ENCODE measurements at places on chromosomes 5 and 9. TPM values are rescaled to one million over a fixed set of nuclear protein-coding genes. Genes with fewer than 3 reads are reported as not detected.

GRCh38 chr9:10806868-10807267 is 194.1 kb upstream of the PTPRD start:
- H3K4me3 ChIP-seq = no peak overlapping the region
- no peaks in the 10 kb centered on the region for H3K36me3 ChIP-seq
- H3K27me3 ChIP-seq = no peaks in the 10 kb centered on the region
- no peaks in the 10 kb centered on the region for H3K4me1 ChIP-seq
- H3K27ac ChIP-seq = no peak overlapping the region

DNA sequence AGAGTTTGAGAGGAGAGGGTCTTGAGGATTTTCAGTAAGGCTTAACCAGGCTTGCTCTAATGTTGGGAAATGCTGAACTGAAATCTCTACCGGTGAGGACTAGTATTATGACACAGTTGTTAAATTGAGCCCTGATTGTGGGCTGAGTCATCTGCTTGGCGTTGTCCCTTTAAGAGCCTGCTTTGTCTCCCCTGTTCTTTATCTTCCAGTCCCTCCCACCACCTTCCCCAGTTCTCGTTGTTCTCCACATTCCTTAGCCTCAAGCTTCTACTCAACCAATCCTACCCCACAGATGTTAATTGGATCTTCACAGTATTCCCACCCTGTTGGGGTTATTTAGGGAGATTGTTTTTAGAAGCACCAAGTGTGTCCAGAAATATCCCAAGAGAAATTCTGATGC is 57.6 kb downstream of the ANKRD55 start:
- no peak for DNase-seq
- no peaks in the 10 kb centered on the region for H3K27me3 ChIP-seq
- no peak overlapping the region for H3K4me3 ChIP-seq
- H3K36me3 ChIP-seq = no peaks in the 10 kb centered on the region
- peaks cover 21% of the 10 kb centered on the region for H3K4me1 ChIP-seq

ANKRD34B gene
- not detected for total RNA-seq

GRCh38 chr9:22214021-22214420 is 204.9 kb upstream of the CDKN2B start:
- no peaks in the 10 kb centered on the region for H3K36me3 ChIP-seq
- no peak for DNase-seq
- H3K27ac ChIP-seq = no peak overlapping the region

DNA sequence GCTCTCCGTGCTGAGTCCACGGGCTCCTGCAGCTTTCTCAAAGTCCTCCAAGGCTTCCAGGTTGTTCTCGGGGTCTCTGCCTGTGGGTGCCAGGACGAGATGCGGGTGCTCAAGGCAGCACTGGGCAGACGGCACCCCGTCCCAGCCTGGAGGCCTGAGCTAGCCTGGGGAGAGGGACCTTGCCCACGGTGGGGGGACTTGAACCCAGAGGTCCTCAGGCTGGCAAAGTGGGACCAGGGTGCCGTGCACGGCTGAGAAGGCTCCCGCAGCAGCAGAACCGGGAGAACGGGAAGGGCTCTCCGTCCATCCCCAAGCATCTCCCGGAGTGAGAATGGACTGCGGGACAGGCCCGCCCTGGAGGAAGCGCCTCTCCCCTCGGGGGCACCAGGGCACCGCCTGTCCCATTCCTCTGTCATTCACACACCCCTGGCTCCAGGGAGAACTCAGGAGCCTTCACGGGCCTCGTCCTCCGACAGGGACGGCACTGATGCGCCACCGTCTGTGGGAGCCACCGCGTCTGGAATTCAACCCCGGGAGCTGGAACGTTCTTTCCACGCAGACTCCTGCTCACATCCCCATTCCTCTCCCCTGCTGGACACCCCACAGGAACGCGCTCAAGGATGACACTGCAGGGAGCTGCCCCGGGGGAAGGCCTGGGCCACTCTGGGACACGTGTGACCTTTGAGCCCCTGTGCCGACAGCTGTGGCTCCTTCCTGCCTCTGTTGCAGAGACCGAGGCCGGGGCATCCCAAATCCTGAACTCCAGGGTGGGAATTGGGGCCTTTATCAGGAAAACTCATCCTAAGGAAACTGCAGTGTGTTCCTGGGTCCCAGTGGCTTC is 16.3 kb upstream of the OBP2B start:
- no peaks in the 10 kb centered on the region for H3K36me3 ChIP-seq
- H3K27ac ChIP-seq = no peak overlapping the region
- no peaks in the 10 kb centered on the region for H3K27me3 ChIP-seq
- DNase-seq = peak; percentile 93
- H3K4me3 ChIP-seq = no peak overlapping the region
- no peaks in the 10 kb centered on the region for H3K4me1 ChIP-seq

FOXD4L5 gene
- total RNA-seq = not detected

GRCh38 chr9:6243746-6244145 is 28.1 kb downstream of the IL33 start:
- H3K4me1 ChIP-seq = no peaks in the 10 kb centered on the region
- H3K27me3 ChIP-seq = no peaks in the 10 kb centered on the region
- DNase-seq = no peak
- H3K4me3 ChIP-seq = no peak overlapping the region
- no peaks in the 10 kb centered on the region for H3K36me3 ChIP-seq

GRCh38 chr5:173237875-173238220 is 2.8 kb upstream of the NKX2-5 start:
- no peak for DNase-seq
- H3K27me3 ChIP-seq = peaks cover 44% of the 10 kb centered on the region
- H3K4me1 ChIP-seq = peaks cover 37% of the 10 kb centered on the region
- no peak overlapping the region for H3K4me3 ChIP-seq
- H3K27ac ChIP-seq = no peak overlapping the region
- no peaks in the 10 kb centered on the region for H3K36me3 ChIP-seq

DNA sequence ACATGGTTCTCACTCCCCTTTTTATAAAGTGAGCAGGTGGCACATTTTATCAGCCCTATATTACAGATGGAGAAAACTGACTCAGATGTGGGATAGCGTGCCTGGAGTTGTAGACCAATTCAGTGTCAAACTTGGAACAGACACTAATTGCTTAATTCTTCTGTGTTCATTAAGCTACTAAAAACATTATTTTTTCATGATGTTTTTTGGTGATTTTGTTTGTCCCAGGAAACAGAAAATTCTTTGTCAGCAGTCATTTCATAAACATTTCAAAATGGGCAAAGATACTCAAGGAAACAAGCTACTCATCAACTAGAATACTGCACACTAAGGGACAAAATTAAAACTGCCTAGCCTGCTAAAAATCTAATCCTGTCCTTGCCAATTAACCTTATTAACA is 2.2 kb downstream of the ABHD17B start:
- H3K27ac ChIP-seq = peak overlapping the region; percentile 95
- no peaks in the 10 kb centered on the region for H3K36me3 ChIP-seq
- DNase-seq = no peak
- peaks cover 46% of the 10 kb centered on the region for H3K4me1 ChIP-seq

DNA sequence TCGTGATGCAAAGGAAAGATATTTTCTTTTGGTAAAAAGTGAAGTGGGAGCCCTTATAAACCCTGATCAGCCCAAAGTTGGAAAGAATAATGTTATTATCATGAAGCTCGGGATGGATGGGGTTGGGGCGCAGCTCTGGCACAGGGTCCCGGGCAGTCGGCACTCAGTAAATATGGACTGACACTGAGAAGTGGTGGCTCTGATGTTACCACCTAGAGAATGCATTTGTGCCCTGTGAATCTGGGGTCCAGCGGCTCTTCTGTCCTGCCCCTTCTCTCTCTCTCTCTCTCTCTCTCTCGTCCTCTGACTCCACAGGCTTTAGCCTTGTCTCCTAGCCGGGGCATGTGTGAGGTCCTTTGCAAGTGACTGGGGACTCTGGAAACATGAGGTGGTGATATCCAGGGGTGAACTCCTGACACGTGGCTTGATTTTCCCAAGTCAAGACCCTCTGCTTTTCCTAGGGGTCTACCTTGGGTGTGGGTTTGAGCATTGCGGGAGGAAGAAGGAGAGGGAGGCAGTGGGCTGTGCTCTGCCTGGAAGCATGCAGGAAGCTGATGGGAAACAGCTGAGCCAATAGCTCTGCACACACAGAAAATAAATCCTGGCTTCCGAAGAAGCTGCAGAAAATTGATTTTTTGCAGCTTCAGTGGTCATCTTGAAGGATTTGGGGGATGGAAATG is 162.7 kb downstream of the MACROH2A1 start:
- peaks cover 89% of the 10 kb centered on the region for H3K4me1 ChIP-seq
- peak overlapping the region; percentile 4 for H3K27ac ChIP-seq
- DNase-seq = peak; percentile 78
- no peak overlapping the region for H3K4me3 ChIP-seq
- H3K27me3 ChIP-seq = no peaks in the 10 kb centered on the region
- H3K36me3 ChIP-seq = no peaks in the 10 kb centered on the region

GABRP gene
- 20.6 TPM for total RNA-seq

MZB1 gene
- total RNA-seq = not detected

STKLD1 gene
- not detected for total RNA-seq
